ENCODE measurements at places on chromosomes 3 and 15. TPM values are rescaled to one million over a fixed set of nuclear protein-coding genes. Genes with fewer than 3 reads are reported as not detected.
A peak's percentile ranks its signal among the peaks of the same experiment; 100 is the strongest.

The SLC15A2 gene
- total RNA-seq: 43.1 TPM

The BSN gene
- 0.67 TPM for total RNA-seq

DNA sequence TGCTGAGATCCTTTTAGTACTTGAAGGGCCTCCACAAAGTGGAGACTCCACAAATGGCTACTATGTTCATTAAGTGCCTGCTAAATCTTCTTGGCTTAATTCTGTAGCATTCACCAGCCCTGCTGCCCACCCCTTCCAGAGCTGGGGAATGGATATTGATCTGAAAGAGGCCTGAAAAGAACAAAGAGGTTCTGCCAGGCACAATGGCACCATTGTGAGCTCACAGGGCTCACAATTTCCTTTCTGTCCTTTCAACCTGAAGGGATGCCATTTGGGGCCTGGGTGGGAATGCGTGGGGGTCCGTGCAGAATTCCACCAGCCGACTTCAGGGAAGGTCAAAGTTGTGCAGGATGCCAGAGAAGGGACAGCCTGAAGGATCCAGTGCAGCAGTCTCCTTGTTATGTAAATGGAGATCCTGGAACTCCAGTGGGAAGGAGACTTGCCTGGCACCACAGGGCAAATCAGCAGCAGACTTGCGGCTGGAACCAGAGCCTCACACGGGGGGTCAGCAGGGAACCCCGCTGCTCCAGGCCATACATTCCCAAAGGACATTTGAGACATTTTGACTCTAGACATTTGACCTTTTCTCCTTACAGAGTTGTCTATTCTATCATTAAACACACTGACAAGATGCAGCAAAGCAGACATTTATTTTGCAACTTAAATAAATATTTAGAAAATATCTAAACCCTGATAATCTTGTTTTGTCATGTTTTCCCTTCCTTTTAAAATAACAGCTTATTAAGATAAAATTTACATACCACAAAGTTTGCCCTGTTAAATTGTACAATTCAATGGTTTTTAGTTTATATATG lies 21.5 kb upstream of the MORF4L1 start:
- H3K36me3 ChIP-seq: no peaks in the 10 kb centered on the region
- no peak overlapping the region for H3K4me3 ChIP-seq
- no peaks in the 10 kb centered on the region for H3K4me1 ChIP-seq
- no peak overlapping the region for H3K27ac ChIP-seq

DNA sequence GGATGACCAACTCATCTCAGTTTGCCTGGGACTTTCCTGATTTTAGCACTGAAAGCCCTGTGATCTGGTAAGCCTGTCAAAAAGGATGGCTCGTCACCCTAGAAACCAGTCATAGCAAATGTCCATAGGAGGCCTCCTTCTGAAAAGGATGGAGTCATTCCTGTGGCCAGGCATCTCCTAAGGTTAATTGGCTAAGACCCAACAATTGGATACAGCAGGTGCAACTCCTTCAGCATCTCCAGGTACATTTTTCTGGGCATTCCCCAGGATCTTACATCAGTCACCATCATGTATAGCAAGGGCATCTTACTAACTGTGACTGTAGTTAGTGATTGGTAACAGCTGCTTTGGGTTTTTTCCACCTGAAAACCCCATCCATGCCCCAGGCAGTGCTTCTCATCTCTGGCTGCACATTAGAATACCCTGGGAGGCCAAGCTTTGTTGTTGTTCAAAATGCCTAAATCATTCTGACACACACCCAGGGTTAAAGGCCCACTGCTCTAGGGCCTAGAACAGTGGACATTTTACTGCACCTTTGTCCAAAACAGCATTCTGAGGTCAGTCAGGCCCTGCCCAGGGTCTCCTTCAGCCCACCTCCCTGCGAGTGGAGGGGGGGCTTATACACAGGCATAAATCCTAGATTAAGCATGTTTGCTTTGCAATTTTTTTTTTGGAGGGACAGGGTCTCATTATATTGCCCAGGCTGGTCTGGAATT lies 28.3 kb upstream of the GALNT15 start:
- peaks cover 4% of the 10 kb centered on the region for H3K4me1 ChIP-seq
- no peak for DNase-seq
- H3K36me3 ChIP-seq: no peaks in the 10 kb centered on the region
- no peaks in the 10 kb centered on the region for H3K27me3 ChIP-seq
- H3K27ac ChIP-seq: no peak overlapping the region

DNA sequence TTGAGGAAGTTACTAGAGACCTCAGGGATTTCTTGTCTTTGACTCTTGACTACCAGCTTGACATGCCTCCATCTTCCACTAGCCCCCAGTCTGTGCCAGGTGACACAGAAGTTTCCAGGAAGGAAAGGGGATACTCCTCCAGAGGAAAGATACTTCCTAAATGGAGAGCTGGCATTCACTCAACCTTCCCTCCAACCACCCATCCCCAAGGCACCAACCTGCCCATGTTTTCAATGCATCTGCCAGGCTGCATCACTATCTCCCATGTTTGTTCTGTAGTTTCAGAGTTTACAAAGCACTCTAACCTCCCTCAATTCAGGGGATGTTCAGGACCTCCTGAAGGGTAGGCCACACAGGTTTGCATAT lies 198.4 kb upstream of the LPP start:
- H3K27me3 ChIP-seq: no peaks in the 10 kb centered on the region
- no peak for DNase-seq
- H3K36me3 ChIP-seq: no peaks in the 10 kb centered on the region
- H3K4me3 ChIP-seq: no peak overlapping the region
- H3K27ac ChIP-seq: peak overlapping the region; percentile 48
- peaks cover 17% of the 10 kb centered on the region for H3K4me1 ChIP-seq

DNA sequence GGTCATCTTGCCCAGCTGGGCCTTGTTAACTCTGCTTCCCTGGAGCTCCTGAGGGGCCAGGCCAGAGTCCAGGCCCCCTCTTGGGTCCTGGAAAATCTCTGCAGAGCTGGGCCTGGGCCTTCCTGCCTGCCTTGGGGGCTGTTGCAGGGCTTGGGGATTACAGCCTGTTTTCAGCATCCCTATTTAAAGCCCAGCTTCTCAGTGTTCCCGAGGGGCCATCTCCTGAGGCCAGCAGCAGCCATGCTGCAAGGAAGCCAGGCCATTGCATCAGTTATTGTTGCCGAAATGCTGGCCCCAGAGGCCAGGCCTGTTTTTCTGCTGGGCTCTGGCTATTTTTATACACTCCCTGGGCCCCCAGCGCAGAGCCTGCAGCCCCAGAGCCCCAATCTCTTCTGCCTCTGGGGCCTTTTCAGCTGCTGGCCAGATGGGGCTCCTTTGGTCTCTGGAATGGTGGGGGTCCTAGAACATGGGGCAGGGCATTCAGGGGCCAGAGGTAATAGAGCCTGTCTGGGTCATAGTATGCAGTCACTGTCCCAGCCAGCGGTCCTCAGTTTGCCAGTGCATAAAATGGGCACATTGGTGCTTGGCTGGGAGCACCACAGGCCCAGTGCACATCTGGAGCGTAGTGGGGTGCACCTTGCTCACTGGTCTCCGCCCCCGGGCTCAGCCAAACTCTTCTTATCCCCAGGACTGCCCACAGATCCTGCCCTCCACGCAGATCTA lies 28.5 kb downstream of the PLXNA1 start:
- no peaks in the 10 kb centered on the region for H3K27me3 ChIP-seq
- H3K4me1 ChIP-seq: no peaks in the 10 kb centered on the region
- H3K36me3 ChIP-seq: peaks cover 48% of the 10 kb centered on the region
- DNase-seq: no peak
- no peak overlapping the region for H3K4me3 ChIP-seq
- no peak overlapping the region for H3K27ac ChIP-seq

DNA sequence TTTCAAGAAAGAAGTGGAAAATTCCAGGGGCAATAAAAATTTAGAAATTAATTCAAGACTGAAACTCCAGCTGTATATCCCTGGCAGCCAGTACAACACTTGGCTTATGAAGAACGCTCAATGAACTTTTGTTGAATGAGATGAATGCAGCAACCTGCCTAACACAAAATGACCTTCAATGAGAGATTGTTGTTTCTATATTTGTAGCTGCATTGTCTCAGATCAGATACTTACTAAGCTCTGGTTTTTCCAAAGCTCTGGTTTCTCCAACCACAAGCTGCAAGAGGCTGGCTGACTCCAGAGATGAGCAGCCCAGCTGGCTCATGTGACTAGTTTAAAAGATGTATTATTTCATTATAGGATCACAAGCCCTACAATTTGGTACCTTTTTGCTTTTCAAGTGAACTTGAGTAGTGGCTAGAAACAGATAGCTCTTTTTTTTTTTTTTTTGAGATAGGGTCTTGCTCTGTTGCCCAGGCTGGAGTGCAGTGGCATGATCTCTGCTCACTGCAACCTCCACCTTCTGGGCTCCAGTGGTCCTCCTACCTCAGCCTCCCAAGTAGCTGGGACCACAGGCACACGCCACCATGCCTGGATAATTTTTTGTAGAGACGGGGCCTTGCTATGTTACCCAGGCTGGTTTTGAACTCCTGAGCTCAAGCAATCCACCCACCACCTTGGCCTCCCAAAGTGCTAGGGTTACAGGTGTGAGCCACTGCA lies 57.4 kb downstream of the UMPS start:
- no peak for DNase-seq
- no peak overlapping the region for H3K27ac ChIP-seq
- H3K4me3 ChIP-seq: no peak overlapping the region
- H3K4me1 ChIP-seq: peaks cover 17% of the 10 kb centered on the region
- no peaks in the 10 kb centered on the region for H3K36me3 ChIP-seq
- no peaks in the 10 kb centered on the region for H3K27me3 ChIP-seq

GRCh38 chr3:134315286-134316106 lies 58.8 kb downstream of the AMOTL2 start:
- DNase-seq: no peak
- H3K36me3 ChIP-seq: no peaks in the 10 kb centered on the region
- H3K27ac ChIP-seq: peak overlapping the region; percentile 89
- no peak overlapping the region for H3K4me3 ChIP-seq

DNA sequence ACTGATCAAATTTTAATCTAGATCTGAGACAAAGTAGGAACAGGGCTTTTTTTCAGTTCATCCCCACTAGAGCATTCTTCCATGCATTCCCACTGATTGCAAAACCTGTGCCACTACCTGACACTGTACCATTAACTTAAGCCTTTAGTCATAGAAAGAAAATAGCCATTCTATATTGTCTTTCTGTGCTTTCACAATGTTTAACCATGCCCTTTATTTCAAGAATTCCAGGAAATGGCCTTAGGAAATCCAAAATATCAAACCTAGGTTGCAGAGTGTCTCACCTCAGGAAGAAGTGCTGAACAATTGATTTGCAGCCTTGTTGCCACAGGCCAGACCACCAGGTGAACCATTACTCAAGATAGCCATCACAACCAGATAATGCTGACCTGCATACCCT lies 56.2 kb upstream of the TGFBR2 start:
- DNase-seq: no peak
- H3K27ac ChIP-seq: no peak overlapping the region
- no peaks in the 10 kb centered on the region for H3K36me3 ChIP-seq
- H3K4me3 ChIP-seq: no peak overlapping the region
- H3K4me1 ChIP-seq: no peaks in the 10 kb centered on the region

DNA sequence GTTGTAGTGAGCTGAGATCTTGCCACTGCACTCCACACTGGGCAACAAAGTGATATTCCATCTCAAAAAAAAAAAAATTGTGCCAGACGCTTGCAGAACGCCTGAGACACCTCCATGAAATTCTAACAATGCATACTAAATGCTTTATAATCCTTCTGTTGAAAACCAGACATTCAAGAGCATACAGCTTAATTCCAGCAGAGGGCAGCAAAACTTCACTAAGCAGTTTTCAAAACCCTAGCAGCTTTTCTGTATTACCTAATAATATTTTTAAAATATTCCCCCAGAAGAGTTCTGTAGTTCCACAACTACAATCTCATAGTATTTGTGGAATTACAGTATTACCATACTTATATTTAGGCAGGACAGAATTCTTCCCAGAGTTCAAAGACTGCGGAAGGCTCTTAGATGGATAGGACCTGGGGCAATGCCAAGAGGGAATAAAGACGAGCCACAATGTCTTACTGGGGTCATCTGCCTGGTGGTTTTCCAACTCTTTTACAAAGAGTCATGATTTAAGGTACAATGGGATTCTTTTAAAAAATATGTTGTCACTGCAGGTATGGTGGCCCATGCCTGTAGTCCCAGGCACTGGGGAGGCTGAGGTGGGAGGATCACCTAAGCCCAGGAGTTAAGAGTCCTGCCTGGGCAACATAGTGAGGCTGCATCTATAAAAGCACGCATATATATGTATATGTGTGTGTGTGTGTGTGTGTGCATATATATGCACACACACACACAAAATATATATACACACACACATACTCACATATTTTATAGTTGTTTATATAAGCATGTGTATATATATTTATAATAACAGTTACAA lies 19.6 kb upstream of the TASOR start:
- peaks cover 3% of the 10 kb centered on the region for H3K4me1 ChIP-seq
- H3K27ac ChIP-seq: no peak overlapping the region
- no peaks in the 10 kb centered on the region for H3K27me3 ChIP-seq

DNA sequence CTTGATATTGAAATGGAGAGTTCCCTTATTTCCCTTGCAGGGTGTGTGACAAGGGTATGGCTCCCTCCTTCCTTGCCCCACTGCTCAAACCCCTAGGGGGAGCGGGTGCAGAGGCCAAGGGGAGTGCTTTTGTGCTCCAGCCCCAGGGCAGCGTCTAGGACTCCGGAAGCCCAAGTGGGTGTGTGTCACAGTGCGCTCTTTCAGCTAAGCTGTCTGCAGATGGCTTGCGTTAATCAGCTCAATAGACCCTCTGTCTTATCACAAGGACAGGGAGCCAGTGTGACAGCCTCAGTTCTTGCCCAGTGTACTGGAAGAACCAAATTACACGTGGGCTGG lies 523.6 kb upstream of the LMCD1 start:
- no peaks in the 10 kb centered on the region for H3K36me3 ChIP-seq
- DNase-seq: no peak
- peaks cover 6% of the 10 kb centered on the region for H3K4me1 ChIP-seq
- H3K27me3 ChIP-seq: no peaks in the 10 kb centered on the region

GRCh38 chr3:194431554-194431953 lies 32.5 kb upstream of the GP5 start:
- H3K4me1 ChIP-seq: no peaks in the 10 kb centered on the region
- DNase-seq: no peak
- no peak overlapping the region for H3K27ac ChIP-seq
- H3K4me3 ChIP-seq: no peak overlapping the region
- H3K27me3 ChIP-seq: no peaks in the 10 kb centered on the region
- peaks cover 29% of the 10 kb centered on the region for H3K36me3 ChIP-seq

- no peak overlapping the region for H3K27ac ChIP-seq
- H3K27me3 ChIP-seq: no peaks in the 10 kb centered on the region
- H3K36me3 ChIP-seq: no peaks in the 10 kb centered on the region
- peaks cover 11% of the 10 kb centered on the region for H3K4me1 ChIP-seq
Observed at GRCh38 chr3:143171141-143171980, 51.8 kb downstream of the CHST2 start.

DNA sequence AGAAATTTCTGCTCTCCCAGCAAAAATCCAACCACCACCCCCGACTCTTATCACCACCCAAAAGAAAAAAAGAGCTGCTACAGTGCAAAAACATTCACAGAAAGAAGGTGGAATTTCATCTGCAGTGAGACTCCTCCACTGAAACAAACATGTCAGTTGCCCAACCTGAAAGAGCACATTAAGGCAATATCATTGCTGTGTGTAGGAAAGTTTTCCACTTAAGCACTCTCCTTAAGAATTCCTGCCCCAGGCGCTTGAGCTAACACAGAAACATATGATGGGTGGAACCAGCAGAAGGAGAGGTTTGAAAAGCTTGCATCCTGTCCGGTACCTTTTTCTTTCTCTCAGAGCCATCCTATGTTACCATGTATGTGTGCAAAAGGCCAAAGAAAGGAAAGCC lies 200.8 kb upstream of the GADL1 start:
- H3K27me3 ChIP-seq: no peaks in the 10 kb centered on the region
- H3K4me1 ChIP-seq: peaks cover 23% of the 10 kb centered on the region
- H3K27ac ChIP-seq: no peak overlapping the region
- no peaks in the 10 kb centered on the region for H3K36me3 ChIP-seq

All from upper lobe of left lung (tissue), 6 donors.